ENCODE measurements at places on chromosomes 2 and 18.

DNA sequence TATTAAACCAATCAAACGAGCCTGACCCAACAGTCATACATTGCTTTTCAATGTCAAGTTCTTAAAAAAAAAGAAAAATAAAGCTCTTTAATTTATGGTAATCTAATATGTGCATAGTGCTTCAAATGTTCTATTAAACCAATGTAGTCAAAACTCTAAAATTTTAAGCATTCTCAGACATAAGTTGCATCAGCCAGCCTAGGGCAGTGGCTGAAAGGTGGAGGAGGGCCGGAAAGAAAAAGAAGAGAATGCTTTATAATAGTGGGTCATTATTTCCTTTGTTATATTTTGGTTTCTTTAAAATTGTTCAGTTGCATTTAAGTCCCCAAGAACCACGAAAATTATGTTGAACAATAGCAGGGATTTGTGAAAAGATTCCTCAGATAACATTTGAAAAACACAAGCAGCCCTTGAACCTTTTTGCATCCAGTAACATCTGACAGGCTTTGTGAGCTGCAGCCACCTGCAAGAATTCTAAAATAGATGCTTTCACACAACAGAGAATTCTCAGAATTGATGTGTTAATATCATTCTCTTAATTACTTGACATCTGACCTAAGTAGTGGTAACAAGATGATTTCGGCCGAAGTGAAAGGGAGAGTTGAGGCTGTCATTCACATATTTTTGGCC is 252.1 kb downstream of the CDCA7 start:
- no peak for DNase-seq

GRCh38 chr18:23809415-23809814 is 120.2 kb downstream of the LAMA3 start:
- no peak for DNase-seq

DNA sequence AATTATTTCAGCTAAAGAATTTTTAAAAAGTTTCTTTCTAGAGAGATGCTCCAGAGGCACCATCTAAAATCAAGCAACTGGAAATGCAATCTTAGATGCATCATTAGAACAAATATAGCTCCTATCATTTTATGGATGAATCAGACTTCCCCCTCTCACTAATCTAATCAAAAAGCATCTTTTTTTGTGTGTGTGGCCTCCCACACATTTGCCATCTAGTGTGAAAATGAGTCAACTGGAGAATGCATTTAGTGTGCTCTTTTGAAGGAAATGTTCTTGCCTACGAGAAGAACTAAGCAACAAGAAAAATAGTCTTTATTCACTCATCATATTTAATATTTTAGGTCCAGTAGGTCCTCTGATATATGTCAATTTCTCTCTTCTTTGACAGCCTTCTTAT is 39.5 kb upstream of the FIGN start:
- no peak for DNase-seq

DNA sequence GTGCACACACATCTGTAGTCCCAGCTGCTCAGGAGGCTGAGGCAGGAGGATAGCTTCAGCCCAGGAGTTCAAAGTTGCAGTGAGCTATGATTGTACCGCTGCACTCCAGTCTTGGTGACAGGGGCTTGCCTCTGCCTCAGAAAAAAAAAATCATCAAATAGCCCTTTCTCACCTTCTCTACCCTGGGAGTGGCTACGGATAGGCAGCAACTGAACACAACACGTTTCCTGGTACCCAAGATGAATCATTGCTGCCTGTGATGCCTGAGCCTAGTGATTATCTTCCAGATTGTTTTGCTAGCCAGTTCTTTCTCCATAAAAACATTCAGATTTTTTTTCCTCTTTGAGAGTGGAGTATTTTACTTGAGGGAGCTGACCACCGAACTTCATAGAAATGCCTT is 13.5 kb downstream of the INPP4A start:
- no peak for DNase-seq

DNA sequence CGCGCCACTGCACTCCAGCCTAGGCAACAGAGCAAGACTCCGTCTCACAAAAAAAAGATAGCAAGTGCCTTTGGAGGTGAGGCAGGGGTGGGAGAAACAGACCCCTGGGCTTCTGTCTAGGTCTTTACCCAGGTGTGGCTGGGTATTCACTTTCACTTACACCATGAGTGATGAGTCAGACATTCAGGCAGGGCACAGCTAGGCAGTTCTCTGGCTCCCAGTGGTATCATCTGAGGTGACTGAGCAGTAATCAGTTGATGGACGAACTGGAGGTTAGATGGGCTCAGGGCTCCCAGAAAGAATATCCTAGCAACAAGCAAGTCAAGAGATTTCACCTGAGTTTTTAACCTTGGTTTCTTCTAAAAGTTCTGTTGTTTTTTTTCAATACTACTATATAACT is 107.0 kb upstream of the RAB6C start:
- no peak for DNase-seq

Measured in stimulated activated CD4-positive, alpha-beta T cell treated with anti-CD3 and anti-CD28 coated beads, TNF-alpha, amount 100 ng/mL, for 4 hours (primary cell).